Ovary (tissue), 10 donors: ENCODE measurements at places on chromosomes 4 and X. TPM values are rescaled to one million over a fixed set of nuclear protein-coding genes. Genes with fewer than 3 reads are reported as not detected.
A peak's percentile ranks its signal among the peaks of the same experiment; 100 is the strongest.

Gene NEXMIF
- total RNA-seq: 2.2 TPM

Gene FGD1
- total RNA-seq: 4.3 TPM

DNA sequence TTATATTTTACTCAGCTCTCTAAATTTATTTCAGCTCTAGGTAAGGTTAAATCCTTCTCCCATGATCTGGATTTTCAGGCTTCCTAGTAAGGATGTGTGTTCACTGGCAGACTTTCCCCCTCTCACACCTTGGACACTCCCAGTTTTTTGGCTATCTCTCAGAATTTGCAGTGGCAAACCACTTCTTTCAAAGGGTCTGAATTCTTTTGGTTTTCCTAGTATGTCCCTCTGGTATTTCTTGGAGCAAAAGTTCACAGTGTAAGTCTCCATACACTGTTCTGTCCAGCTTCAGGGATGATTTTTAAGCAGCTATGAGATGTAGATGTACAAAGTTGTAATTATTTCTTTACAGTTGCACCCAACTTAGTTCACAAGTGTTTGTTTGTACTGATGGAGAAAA lies 653.8 kb upstream of the GALNT7 start:
- no peak for DNase-seq
- no peak overlapping the region for H3K27ac ChIP-seq
- H3K36me3 ChIP-seq: no peaks in the 10 kb centered on the region
- no peaks in the 10 kb centered on the region for H3K4me1 ChIP-seq
- H3K27me3 ChIP-seq: no peaks in the 10 kb centered on the region
- no peak overlapping the region for H3K4me3 ChIP-seq

Gene NRK
- 109 TPM for total RNA-seq

DNA sequence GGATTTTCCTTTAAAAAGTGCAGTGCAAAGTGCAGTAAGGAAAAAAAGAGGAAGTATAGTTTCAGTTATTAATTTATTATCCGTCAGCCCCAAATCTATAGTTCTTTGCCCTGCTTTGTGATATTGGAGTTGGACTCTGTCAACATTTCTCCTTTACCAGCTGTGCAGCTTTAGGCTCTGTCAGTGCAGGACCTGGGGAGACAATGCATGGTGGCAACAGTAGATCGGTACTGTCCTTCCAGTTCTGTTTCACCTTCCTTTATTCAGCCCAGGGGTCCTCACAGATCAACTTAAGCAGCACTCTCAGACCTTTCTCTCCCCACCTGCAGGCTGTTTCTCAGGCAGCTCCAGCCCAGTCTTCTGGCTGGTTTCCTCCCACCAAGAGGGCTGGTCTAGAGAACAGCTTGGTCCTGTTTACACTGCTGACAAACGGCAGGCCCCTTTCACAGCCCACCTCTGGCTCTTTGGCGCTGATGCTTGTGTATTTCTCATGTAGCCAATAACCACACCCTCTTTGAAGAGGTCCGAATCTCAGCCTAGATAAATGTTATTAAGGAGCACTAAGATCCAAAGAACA lies 71.6 kb downstream of the MCUB start:
- H3K27me3 ChIP-seq: no peaks in the 10 kb centered on the region
- H3K4me1 ChIP-seq: peaks cover 2% of the 10 kb centered on the region
- H3K4me3 ChIP-seq: no peak overlapping the region
- H3K27ac ChIP-seq: no peak overlapping the region
- DNase-seq: peak; percentile 46

Gene OPHN1
- total RNA-seq: 9.2 TPM

GRCh38 chr4:138297743-138298405 lies 55.7 kb upstream of the SLC7A11 start:
- H3K4me3 ChIP-seq: no peak overlapping the region
- no peaks in the 10 kb centered on the region for H3K36me3 ChIP-seq
- H3K4me1 ChIP-seq: no peaks in the 10 kb centered on the region
- no peak for DNase-seq

- no peaks in the 10 kb centered on the region for H3K36me3 ChIP-seq
- H3K27me3 ChIP-seq: no peaks in the 10 kb centered on the region
- DNase-seq: no peak
- peaks cover 6% of the 10 kb centered on the region for H3K4me1 ChIP-seq
- no peak overlapping the region for H3K4me3 ChIP-seq
These were observed 2.9 kb downstream of the GYG2 start for GRCh38 chrX:2831471-2832228.

DNA sequence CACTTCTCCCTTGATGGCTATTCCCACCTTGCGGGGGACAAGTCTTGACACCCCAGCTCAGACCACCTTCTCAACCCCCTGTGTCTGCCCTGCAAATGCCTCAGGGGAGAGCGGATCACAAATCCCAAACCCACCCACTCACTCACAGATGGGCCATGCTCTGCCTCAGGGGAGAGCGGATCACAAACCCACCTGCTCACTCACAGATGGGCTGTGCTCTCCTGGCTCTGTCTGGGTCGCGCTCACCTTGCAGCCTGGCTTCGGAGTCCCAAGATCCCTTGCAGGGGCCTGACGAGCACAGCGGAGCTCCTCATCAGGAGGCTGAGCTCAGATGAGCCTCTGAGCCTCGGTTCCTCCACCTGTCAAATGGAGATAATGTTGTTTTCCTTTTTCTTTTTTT lies 38.6 kb downstream of the HTRA3 start:
- DNase-seq: peak; percentile 16
- no peaks in the 10 kb centered on the region for H3K27me3 ChIP-seq
